Breast epithelium (tissue), 4 donors: ENCODE measurements at places on chromosomes 16 and 17. TPM values are rescaled to one million over a fixed set of nuclear protein-coding genes. Genes with fewer than 3 reads are reported as not detected.

GRCh38 chr17:61206922-61207321 is 192.7 kb upstream of the TBX2 start:
- no peak for DNase-seq

DNA sequence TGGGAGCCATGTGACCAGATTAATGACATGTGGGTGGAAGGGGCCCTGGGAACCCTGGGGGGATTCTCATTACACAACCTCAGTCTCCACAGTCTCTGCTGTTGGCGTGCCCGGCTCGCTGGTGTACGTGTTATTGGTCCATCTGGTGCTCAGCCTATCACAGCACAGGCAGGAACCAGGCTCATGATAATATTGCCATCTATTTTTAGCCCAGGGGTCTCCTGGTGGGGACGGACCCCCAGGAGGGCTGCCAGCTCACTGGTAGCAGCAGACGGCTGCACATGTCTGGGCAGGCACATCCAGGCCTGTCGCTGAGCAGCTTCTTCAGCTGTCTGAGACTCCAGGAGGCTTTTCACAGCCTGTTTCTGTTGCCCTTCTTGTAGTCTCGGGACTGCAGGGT is 123.8 kb downstream of the RAB11FIP4 start:
- DNase-seq, result no peak

DNA sequence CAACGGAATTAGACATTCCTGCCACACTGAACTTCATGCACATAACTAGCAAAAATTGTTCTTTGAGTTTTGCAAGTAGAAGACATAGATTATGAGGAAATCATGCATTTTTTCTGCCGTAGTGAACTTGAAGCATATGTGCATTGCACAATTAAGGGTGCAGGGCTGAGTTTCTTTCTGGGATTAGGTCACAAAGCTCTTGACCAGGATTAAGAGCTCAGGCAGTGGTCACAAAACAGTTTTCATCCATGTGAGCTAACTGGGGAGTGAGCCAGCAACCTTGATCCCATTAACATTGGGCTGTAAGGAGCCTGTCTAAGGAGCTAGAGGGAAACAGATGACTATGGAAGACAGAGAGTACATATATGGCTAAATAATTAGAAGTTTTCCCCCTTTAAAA is 143.7 kb downstream of the PMP22 start:
- no peak for DNase-seq

GRCh38 chr17:11608396-11608795 is 10.1 kb downstream of the DNAH9 start:
- DNase-seq, result peak; percentile 29

PRDM7 gene
- total RNA-seq, result not detected
